Aorta (tissue), 5 donors: ENCODE measurements at places on chromosomes 7 and 10. TPM values are rescaled to one million over a fixed set of nuclear protein-coding genes. Genes with fewer than 3 reads are reported as not detected.

DNA sequence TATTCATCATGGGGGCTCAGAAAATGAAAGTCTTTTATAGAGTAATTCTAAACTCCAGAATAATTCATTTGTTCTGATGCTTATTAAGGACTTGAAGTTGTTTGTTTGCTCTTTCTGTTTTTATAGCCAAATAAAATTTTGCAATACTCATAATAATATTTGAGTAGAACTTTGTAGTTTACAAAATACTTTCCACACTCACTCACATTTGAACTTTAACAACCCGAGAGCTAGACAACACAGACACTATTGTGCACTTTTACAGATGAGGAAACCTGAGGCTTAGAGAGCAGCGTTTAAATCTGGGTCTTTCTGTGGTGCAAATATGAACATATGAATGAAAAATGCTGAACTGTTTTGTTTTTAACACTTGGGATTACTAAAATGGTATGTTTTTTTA lies 126.8 kb downstream of the KAT6B start:
- DNase-seq = no peak

GRCh38 chr7:83109352-83109751 lies 53.3 kb downstream of the PCLO start:
- no peak for DNase-seq

DNA sequence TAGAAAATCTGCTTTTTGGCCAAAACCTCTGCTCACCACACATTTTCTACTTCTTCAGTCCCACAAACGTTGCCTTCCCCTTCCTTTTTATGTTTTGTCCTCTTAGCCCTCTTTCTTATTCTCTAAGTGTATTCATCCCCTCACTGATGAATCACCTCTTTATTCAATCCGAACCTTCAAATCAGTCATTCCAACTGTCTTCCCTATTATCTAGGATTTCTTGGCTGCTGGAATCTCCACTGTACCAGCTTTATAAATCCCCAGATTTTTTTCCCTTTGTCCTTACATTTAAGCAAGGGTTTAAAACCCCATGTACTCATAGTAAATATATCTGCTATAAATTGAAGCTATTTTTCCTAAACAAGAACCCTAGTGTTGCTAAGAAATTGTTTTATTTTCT lies 176.9 kb downstream of the SEMA3A start:
- DNase-seq = no peak

GRCh38 chr10:47183704-47184041 lies 116.3 kb upstream of the GDF10 start:
- DNase-seq = no peak

DNA sequence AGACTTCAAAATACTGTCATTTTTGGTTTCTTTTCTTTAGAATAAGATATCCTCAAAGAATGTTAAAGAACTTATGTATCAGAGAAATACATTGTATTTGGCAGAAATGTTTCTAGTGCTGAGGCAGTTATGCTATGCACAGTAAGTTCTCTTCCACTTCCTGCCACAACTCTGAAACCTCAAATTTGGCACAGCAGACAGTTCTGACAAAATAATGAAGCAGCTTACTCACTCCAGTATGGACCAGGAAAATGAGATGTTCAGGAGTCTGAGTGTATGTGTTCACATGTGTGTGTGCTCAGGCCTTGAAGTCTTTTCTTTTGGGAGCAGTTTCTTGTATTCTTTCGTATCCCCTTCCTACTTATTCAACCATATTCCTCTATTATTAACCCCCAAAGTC lies 197.0 kb upstream of the AGK start:
- DNase-seq = no peak

The RNLS gene
- 6.1 TPM for total RNA-seq
